ENCODE measurements at places on chromosomes 4 and X. TPM values are rescaled to one million over a fixed set of nuclear protein-coding genes. Genes with fewer than 3 reads are reported as not detected.

GRCh38 chr4:123418351-123418931 lies 21.8 kb downstream of the SPRY1 start:
- peak; percentile 72 for DNase-seq

DNA sequence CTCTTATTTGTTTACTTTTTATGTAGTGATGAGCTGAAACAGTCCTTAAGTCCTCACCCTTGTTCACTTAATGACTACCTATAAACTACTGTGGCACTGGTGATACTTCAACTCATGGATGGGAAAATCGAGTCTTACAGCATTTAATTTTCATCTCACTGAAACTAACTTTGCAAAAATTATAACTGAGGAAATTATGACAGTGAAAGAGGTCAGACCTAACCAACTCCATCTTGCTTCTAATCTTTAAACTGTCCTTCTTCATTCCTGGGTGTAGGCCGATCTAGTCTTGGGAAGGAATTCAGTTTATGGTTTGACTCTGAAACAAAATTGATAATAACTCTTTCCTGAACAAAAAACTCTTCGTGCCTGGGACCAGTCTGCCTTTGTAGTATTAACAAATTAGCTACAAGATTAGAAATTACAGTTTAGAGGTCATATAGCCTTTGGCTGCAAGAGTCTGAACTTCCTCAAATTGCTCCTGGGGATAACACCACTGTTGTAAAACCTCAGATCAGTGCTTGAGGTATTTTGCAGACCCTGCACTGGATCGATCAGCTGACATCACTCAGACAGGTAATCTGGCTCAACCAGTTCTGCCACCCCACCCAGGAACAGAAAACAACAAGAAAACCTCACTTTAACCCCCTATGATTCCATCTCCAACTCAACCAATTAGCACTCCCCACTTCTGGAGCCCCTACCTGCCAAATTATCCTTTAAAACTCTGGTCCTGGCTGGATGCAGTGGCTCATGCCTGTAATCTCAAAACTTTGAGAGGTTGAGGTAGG lies 995.7 kb upstream of the PRKX start:
- no peak for DNase-seq

- DNase-seq, result no peak
Observed at GRCh38 chr4:5968246-5968645, 50.0 kb downstream of the C4orf50 start.

DNA sequence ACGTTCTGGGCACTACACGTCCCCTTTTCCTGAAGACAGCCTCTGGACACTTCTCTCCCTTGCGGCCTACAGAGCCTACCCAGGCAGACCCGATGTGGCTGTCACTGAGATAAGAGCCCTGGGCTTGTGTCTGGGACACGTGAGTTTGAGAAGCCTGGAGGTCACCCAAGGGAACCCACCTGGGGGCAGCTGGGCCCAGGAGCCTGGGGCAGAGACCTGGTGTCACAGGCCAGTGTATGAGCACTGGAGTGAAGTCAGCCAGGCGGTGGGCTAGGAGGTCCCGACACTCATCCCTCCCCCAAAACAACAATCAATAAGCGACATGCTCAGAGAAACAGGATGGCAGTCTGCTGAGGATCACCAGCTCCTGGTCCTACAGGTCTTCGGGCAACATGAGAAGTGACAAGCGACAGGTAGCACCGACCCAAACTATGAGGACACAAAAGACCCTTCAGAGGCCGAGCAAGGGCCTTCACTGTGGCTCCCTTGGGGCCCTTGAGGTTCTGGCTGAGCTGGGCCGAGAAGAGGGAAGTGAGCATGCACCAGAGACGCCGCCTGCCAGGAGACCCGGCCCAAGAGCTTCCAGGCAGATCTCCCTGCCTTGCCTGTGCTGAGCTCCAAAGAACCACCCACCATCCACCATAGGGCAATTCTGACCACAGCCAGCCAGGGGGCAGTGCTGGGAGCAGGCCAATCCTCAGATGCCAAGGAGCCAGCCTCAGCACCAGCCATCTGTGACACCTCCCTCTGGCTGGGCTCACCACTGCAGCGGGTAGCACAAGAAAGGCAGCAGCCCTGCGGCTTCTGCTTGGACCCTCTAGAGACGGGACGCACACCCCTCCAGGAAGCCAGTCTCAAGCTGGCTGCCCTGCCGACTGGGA lies 11.0 kb upstream of the DUSP9 start:
- no peak for DNase-seq

- DNase-seq, result no peak
Observed at GRCh38 chr4:8910822-8911315, 39.2 kb upstream of the HMX1 start.

DNA sequence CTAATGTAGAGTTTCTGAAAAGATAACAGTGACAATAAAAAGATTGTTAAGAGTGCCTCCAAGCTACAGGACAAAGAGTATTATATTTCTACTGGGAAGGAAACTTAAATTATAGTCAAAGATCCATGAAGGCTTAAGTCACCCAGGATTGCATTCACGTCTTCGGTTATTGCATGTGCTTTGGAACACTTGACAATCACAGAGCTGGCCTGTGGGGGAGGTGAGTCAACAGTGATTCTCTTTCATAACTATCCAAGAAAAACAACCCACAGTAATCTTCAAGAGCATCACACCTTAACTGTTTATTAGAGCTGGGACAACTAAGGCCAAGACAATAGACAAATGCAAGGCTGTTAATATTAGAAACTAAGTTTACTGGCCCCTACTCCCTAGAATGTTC lies 40.3 kb downstream of the PDGFC start:
- DNase-seq, result no peak

DNA sequence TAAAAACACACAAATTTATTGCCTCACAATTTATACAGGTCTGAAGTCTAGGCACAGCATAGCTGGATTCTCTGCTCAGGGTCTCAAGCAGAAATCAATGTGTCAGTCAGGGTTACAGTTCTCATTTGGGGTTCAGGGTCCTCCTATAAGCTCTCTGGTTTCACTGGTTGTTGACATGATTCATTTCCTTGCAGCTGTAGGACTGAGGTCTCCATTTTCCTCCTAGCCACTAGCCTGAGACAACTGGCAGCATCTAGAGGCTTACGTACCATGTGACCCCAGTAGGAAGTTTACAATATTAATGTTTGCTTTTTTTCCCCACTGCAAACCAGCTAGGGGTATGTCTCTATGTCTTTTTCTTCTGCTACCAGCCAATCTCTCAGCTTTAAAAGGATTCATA lies 102.5 kb downstream of the CPEB2 start:
- no peak for DNase-seq

- DNase-seq, result peak; percentile 57
Observed at GRCh38 chrX:75522565-75523431, at the start of gene ZDHHC15. ZDHHC15 (minus strand) TSS chrX:75523037; CDS start chrX:75523024, 13 bp downstream.

DNA sequence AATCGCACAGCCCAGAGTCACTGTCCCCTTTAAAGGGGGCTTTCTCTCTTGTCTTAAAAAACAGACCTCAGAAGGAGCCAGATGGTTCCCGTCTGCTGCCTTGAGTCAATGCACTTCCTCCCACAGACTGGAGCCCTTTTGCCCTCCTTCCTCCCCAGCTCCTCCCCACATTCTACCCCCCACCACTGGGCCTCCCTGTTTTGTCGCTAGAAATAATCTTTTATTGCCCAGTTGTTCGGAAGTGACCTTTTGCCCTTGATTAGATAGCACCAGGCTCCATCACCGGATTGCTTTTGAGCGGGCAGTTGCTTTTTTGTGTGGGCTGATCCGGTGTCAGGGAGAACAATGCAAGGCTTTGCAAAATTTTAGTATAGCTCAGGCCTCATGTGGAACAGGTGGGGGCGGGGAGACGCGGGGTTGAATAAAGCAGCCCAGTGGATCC lies 47.7 kb downstream of the SPRY1 start:
- peak; percentile 86 for DNase-seq

DNA sequence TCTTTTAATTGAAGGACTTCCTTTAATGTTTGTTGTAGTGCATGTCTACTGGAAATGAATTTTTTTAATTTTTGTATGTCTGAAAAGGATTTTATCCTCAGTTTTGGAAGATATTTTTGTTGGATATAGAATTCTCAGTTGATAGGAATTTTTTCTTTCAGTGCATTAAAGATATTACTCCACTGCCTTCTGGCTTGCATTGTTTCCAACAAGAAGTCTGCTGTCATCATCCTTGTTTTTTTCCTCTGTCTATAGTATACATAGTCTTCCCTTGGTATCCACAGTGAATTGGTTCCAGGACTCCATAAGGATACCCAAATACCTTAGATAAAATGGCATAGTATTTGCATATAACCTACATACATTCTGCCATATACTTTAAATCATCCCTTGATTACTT lies 33.5 kb downstream of the SCD5 start:
- no peak for DNase-seq

The TKTL2 gene
- polyA plus RNA-seq, result not detected

The ZMAT1 gene
- polyA plus RNA-seq, result 44.5 TPM

The SSX3 gene
- polyA plus RNA-seq, result not detected

The CT47B1 gene
- not detected for polyA plus RNA-seq

The CLNK gene
- 0.95 TPM for polyA plus RNA-seq

The PHKA1 gene
- polyA plus RNA-seq, result 5.3 TPM

The TSPAN5 gene
- 27.4 TPM for polyA plus RNA-seq

The SMIM31 gene
- 0.14 TPM for polyA plus RNA-seq
